ENCODE measurements at places on chromosomes 2 and 18. TPM values are rescaled to one million over a fixed set of nuclear protein-coding genes. Genes with fewer than 3 reads are reported as not detected.

The CNOT11 gene
- 33.3 TPM for total RNA-seq

The EFR3B gene
- 8.3 TPM for total RNA-seq

DNA sequence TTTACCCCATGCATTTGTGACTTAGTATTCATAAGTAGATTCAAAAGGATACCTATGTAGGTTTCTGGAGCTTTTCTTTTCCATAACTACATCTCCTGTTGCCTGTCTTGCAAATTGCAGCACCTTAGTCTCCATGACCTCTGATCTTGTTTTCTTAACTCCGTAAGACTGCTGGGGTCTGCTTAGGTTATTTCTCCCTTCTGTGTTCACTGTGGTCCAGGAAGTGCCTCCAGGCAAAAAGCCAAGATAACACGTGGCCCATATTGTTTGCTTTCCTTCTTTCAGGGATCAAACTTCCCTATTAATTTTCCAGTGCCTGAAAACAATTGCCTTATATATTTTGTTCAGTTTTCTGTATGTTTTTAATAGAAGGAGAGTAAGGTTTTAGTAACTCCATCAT is 86.4 kb downstream of the GCA start:
- H3K4me1 ChIP-seq = no peaks in the 10 kb centered on the region
- H3K27ac ChIP-seq = no peak overlapping the region
- H3K36me3 ChIP-seq = no peaks in the 10 kb centered on the region

- no peak for DNase-seq
- H3K27ac ChIP-seq = no peak overlapping the region
- H3K4me1 ChIP-seq = no peaks in the 10 kb centered on the region
- no peaks in the 10 kb centered on the region for H3K27me3 ChIP-seq
Measured at GRCh38 chr18:39781565-39781964, 2173.5 kb upstream of the PIK3C3 start.

GRCh38 chr2:215579809-215580208 is 143.9 kb upstream of the FN1 start:
- no peak overlapping the region for H3K4me3 ChIP-seq
- H3K36me3 ChIP-seq = no peaks in the 10 kb centered on the region
- no peak overlapping the region for H3K27ac ChIP-seq
- no peaks in the 10 kb centered on the region for H3K27me3 ChIP-seq
- no peaks in the 10 kb centered on the region for H3K4me1 ChIP-seq
- DNase-seq = no peak
